ENCODE measurements at places on chromosomes 2 and 18. TPM values are rescaled to one million over a fixed set of nuclear protein-coding genes. Genes with fewer than 3 reads are reported as not detected.

Gene REG3A
- 3.1 TPM for total RNA-seq

Gene OTOF
- 3.6 TPM for total RNA-seq

Gene POLR1A
- total RNA-seq, result 4.7 TPM

Gene TMEFF2
- total RNA-seq, result not detected

Gene CD28
- total RNA-seq, result not detected

Gene TEX44
- total RNA-seq, result not detected

- no peaks in the 10 kb centered on the region for H3K4me1 ChIP-seq
- H3K4me3 ChIP-seq, result no peak overlapping the region
- H3K36me3 ChIP-seq, result no peaks in the 10 kb centered on the region
- no peak overlapping the region for H3K27ac ChIP-seq
- peaks cover 3% of the 10 kb centered on the region for H3K27me3 ChIP-seq
These were observed 202.1 kb downstream of the CYP26B1 start for GRCh38 chr2:71945603-71945959.

GRCh38 chr18:361941-362310, 94.1 kb upstream of the THOC1 start:
- no peaks in the 10 kb centered on the region for H3K36me3 ChIP-seq
- DNase-seq, result no peak

DNA sequence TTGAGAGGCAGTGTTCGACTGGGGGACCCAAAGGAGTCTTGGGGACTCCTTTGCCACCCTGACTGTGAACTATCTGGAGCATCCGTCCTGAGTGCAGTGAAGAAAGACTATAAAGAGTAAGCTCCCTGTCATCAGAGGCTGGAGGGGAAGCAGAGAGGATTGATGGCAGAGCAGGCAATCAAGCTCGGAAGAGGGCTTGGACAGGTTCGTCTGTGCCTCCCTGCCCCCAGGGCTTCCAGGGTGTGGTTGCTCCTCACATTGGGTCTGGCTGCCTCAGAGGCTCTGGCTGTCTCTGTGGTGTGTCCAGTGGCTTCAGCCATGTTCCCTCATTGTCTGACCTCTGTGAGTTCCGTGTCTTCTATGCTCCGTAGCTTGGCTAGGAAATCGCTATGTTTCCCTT, 13.8 kb upstream of the EN1 start:
- no peak overlapping the region for H3K4me3 ChIP-seq
- peaks cover 72% of the 10 kb centered on the region for H3K27me3 ChIP-seq
- no peaks in the 10 kb centered on the region for H3K36me3 ChIP-seq
- no peak overlapping the region for H3K27ac ChIP-seq

- H3K36me3 ChIP-seq, result no peaks in the 10 kb centered on the region
- no peaks in the 10 kb centered on the region for H3K27me3 ChIP-seq
- peaks cover 15% of the 10 kb centered on the region for H3K4me1 ChIP-seq
- peak overlapping the region; percentile 60 for H3K4me3 ChIP-seq
- peak overlapping the region; percentile 92 for H3K27ac ChIP-seq
These were observed 11.3 kb upstream of the MLPH start for GRCh38 chr2:237475704-237476141.

GRCh38 chr2:191607096-191607495, 70.8 kb upstream of the NABP1 start:
- H3K27me3 ChIP-seq, result no peaks in the 10 kb centered on the region
- no peak overlapping the region for H3K4me3 ChIP-seq

Data from stomach (tissue), 19 donors.